ENCODE measurements at places on chromosomes 5 and 9. TPM values are rescaled to one million over a fixed set of nuclear protein-coding genes. Genes with fewer than 3 reads are reported as not detected.

Gene TXNDC8
- polyA plus RNA-seq: not detected

Gene SLC28A3
- polyA plus RNA-seq: 6.3 TPM

Gene CBY3
- not detected for polyA plus RNA-seq

Gene ROPN1L
- polyA plus RNA-seq: 0.31 TPM

Gene KCNV2
- polyA plus RNA-seq: not detected

Gene PAEP
- polyA plus RNA-seq: not detected

- peaks cover 9% of the 10 kb centered on the region for H3K4me1 ChIP-seq
- H3K27ac ChIP-seq: peak overlapping the region; percentile 8
These were observed 10.2 kb downstream of the DOCK8 start for GRCh38 chr9:224582-225520.

DNA sequence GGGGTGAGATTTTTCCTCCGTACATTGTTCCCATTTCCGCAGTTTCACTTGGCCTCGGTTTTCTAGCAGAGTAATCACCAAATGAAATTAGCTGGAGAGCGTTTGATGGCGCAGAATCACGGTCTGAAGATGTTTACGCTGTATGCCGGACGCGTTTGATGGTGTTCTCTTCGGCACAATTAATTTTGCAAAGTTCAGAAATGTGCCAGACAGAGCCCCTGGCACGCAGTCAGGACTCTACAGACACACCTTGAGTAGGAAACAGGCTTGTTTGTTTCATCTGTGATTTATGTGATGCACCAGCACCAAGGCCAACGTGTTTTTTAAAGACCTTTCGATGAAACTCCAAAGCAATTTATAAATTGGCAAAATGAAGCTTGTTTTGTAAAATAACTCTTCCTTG, 863 bp upstream of the LIFR start:
- peak overlapping the region; percentile 96 for H3K27ac ChIP-seq
- no peak for DNase-seq
- H3K4me3 ChIP-seq: peak overlapping the region; percentile 69
- H3K27me3 ChIP-seq: no peaks in the 10 kb centered on the region
- H3K36me3 ChIP-seq: no peaks in the 10 kb centered on the region

DNA sequence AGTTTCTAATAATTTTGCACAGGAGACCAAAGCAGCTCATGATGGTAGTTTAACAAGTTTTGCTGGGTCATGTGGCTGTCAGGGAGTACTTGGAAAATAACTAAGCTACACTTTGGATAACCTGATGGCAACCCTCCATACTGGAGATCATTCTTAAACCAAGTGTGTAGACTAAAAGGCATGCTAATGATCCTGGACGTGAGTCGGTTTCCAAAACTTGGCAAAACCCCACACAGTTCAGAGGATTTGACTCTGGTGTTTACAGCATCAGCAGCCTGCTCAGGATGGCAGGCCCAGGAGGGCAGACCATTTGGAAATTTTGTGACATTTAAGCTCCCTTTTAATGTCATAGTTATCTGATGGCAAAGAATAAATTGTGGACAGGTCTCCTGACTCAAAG, 196.5 kb upstream of the EFNA5 start:
- no peaks in the 10 kb centered on the region for H3K27me3 ChIP-seq
- H3K4me3 ChIP-seq: no peak overlapping the region
- H3K4me1 ChIP-seq: no peaks in the 10 kb centered on the region
- no peaks in the 10 kb centered on the region for H3K36me3 ChIP-seq
- no peak for DNase-seq

DNA sequence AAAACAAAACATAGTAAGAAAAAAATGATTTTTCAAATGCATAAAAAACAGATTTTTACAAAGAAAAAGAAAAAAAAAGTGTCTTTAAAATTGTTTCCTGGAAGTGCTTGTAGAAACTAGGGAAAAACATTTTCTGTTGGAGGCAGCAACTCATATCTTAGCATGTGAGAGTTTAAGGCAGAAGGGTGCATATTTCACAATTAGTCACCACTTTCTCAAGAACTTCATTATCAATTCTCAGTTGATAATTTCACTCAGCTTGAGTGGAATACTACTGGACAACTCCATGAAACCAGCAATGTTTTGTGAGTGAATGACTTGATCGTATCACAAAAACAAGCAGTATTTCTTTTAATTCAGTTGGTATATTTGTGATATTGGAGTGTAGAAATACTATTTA, 508.3 kb upstream of the DAB2 start:
- no peak overlapping the region for H3K4me3 ChIP-seq
- H3K36me3 ChIP-seq: no peaks in the 10 kb centered on the region
- no peak for DNase-seq
- H3K27me3 ChIP-seq: no peaks in the 10 kb centered on the region
- no peaks in the 10 kb centered on the region for H3K4me1 ChIP-seq
- H3K27ac ChIP-seq: no peak overlapping the region

DNA sequence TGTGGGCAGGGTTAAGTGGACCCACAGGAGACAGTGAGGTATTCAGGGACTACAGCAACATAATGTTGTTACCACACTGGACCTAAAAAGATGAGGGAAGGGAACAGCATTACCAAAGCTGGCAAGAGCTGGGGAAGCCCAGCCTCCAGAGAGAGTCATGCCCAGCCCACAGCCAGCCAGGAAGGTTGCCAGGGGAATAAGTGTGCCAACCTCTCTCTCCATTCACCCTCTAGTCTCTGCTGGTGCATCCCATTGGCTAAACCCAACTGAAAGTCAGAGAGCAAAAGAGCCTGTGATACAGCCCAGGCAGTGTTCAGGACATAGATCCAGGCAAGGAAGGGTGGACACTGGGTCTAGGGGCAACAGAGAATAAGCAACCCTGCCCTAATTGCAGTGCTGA, 35.8 kb upstream of the AFAP1L1 start:
- no peaks in the 10 kb centered on the region for H3K4me1 ChIP-seq

GRCh38 chr5:157464519-157465171, 4.6 kb downstream of the NIPAL4 start:
- H3K27me3 ChIP-seq: peaks cover 25% of the 10 kb centered on the region
- H3K36me3 ChIP-seq: no peaks in the 10 kb centered on the region
- peak overlapping the region; percentile 56 for H3K27ac ChIP-seq
- DNase-seq: peak; percentile 35
- H3K4me1 ChIP-seq: peaks cover 9% of the 10 kb centered on the region
- no peak overlapping the region for H3K4me3 ChIP-seq

DNA sequence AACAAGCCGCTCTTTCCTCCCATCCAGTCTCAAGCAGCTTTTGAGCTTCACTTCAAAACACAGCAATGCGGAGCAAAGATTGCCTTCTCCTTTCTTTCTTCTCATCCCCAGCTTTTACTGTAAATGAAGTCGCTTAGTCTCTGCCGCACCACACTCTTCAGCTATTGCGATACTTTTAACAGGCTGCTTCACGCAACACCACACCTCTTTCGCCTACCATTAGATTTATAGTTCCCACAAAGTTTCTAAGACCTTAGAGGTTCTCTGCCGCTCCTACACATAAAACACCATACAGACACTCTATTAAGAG, 711 bp downstream of the PGGT1B start:
- peaks cover 53% of the 10 kb centered on the region for H3K4me1 ChIP-seq
- H3K27ac ChIP-seq: peak overlapping the region; percentile 91
- no peaks in the 10 kb centered on the region for H3K36me3 ChIP-seq
- H3K27me3 ChIP-seq: no peaks in the 10 kb centered on the region

GRCh38 chr9:96660692-96661248, 5.7 kb upstream of the PRXL2C start:
- H3K36me3 ChIP-seq: no peaks in the 10 kb centered on the region
- no peaks in the 10 kb centered on the region for H3K4me1 ChIP-seq
- no peaks in the 10 kb centered on the region for H3K27me3 ChIP-seq
- H3K4me3 ChIP-seq: no peak overlapping the region
